B cell (primary cell): ENCODE measurements at places on chromosomes 6 and 20. TPM values are rescaled to one million over a fixed set of nuclear protein-coding genes. Genes with fewer than 3 reads are reported as not detected.

- no peak for DNase-seq
These were observed 35.2 kb upstream of the OVOL2 start for GRCh38 chr20:18092890-18093289.

Gene TINAG
- total RNA-seq = not detected in 2 replicates

- DNase-seq = no peak
These were observed 10.5 kb downstream of the OTOR start for GRCh38 chr20:16758454-16759180.

- DNase-seq = no peak
These were observed 83.7 kb upstream of the PRSS16 start for GRCh38 chr6:27163834-27164233.

Gene SLC12A5
- 0.32 TPM in 1 of 2 replicates, not detected in the other for total RNA-seq

GRCh38 chr20:46507760-46508407 is 5.5 kb downstream of the ZNF334 start:
- DNase-seq = no peak

- no peak for DNase-seq
These were observed 164.5 kb upstream of the SLC24A3 start for GRCh38 chr20:19047951-19048296.

- DNase-seq = no peak
These were observed 137.2 kb upstream of the ARMC2 start for GRCh38 chr6:108711071-108711470.

DNA sequence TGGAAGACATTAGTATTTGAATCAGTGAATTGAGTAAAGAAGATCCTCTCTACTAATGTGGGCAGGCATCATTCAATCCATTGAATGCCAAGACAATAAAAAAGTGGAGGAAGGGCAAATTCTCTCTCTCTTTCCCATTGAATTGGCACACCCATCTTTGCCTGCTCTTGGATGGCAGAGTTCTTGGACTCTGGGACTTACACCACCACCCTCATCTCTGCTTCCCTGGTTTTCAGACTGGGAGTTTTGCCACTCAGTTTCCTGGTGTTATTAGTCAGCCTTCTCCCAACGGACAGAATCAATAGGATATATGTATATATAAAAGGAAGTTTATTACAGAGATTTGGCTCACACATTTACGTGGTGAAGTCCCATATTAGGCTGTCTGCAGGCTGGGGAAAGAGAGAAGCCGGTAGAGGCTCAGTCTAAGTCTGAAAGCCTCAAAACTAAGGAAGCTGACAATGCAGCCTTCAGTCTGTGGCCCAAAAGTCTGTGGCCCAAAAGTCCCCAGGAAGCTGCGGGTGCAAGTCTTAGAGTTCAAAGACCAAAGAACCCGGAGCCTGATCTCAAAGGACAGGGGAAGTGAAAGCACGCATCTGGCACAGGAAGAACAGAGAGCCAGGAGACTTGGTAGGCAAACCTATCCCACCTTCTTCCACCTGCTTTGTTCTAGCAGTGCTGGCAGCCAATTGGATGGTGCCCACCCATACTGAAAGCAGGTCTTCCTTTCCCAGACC is 64.4 kb downstream of the SMPDL3A start:
- peak; percentile 26 for DNase-seq

DNA sequence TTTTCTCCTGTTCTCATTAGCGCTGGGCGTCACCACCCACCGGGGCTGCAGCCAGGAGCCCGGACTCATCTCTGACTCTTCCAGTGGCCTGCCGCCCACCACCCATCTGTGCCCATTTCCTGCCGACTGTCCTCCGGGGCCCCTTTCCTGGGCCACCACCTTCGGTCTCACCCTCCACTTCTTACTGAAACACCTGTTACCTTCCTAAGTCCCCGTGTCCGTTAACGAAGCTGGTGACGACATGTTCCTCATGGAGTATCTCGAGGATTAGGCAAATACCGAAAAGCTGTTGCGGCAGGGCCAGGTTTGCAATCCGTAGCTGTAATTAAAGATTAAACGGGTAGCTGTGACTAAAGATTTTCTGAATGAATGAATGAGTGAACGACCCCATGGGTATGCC is 80.2 kb downstream of the SRC start:
- no peak for DNase-seq
